Naive thymus-derived CD8-positive, alpha-beta T cell (primary cell): ENCODE measurements at places on chromosomes 4 and X. TPM values are rescaled to one million over a fixed set of nuclear protein-coding genes. Genes with fewer than 3 reads are reported as not detected.

PHOX2B gene
- not detected for total RNA-seq

HMGN5 gene
- total RNA-seq: 2.4 TPM

GRCh38 chr4:140237616-140238350, 83.8 kb upstream of the MAML3 start:
- H3K36me3 ChIP-seq: no peaks in the 10 kb centered on the region
- DNase-seq: no peak
- peaks cover 31% of the 10 kb centered on the region for H3K4me1 ChIP-seq
- H3K27me3 ChIP-seq: peaks cover 2% of the 10 kb centered on the region
- H3K4me3 ChIP-seq: peak overlapping the region; percentile 21
- no peak overlapping the region for H3K27ac ChIP-seq

GRCh38 chr4:93771640-93772411, 56.7 kb upstream of the ATOH1 start:
- H3K27me3 ChIP-seq: peaks cover 6% of the 10 kb centered on the region
- DNase-seq: no peak

GRCh38 chrX:36986231-36986630, 21.9 kb upstream of the FAM47C start:
- H3K4me3 ChIP-seq: no peak overlapping the region
- no peak overlapping the region for H3K27ac ChIP-seq
- peaks cover 2% of the 10 kb centered on the region for H3K4me1 ChIP-seq
- no peaks in the 10 kb centered on the region for H3K36me3 ChIP-seq
- peaks cover 7% of the 10 kb centered on the region for H3K27me3 ChIP-seq

- H3K4me3 ChIP-seq: no peak overlapping the region
- no peaks in the 10 kb centered on the region for H3K27me3 ChIP-seq
- H3K36me3 ChIP-seq: peaks cover 11% of the 10 kb centered on the region
- no peaks in the 10 kb centered on the region for H3K4me1 ChIP-seq
- H3K27ac ChIP-seq: no peak overlapping the region
These were observed 91.4 kb downstream of the HMGN5 start for GRCh38 chrX:81110286-81110685.

GRCh38 chrX:147917700-147918695, 6.3 kb downstream of the FMR1 start:
- DNase-seq: peak; percentile 27
- peak overlapping the region; percentile 63 for H3K4me3 ChIP-seq
- no peaks in the 10 kb centered on the region for H3K27me3 ChIP-seq
- H3K27ac ChIP-seq: peak overlapping the region; percentile 79

DNA sequence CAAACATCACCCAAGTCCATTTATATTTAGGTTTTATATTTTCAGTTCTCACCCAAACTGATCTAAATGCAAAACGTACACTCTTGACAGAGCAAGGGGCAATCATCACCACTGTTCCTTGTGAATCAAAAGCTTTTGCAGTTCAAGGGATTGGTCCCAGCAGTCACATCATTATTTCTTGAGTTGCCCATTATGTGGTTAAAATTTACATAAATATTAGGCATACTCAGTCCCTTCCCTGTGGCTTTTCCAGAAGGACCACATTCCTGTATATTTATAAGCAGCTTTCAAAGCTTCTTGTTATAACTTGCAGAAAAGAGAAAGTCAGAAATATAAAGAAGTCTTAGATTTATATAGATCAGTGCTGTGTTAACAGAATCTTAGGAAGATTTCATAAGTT, 224.4 kb downstream of the CLCN4 start:
- DNase-seq: no peak
- no peak overlapping the region for H3K4me3 ChIP-seq
- H3K27ac ChIP-seq: no peak overlapping the region

DNA sequence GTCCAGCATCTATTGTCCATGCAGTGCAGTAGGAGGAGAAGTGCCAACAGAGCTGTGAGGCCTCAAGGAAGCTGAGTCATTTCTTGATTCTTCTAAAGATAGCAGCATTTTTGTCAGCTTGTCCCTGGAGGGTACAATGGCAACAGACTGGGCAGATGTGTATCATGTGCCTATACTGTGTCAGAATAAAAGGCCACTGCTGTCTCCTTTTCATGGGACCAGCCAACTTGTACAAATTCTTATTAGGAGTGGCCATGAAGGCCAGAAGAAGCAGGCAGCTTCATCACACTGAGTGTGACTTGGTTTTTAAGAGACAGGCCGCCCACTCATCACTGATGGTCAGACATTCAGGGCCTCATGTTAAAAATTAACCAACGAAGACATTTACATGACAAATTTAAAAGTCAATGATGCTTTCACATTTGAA, 185.0 kb upstream of the FAM241A start:
- H3K27ac ChIP-seq: no peak overlapping the region
- H3K36me3 ChIP-seq: no peaks in the 10 kb centered on the region
- no peak overlapping the region for H3K4me3 ChIP-seq
- H3K27me3 ChIP-seq: peaks cover 5% of the 10 kb centered on the region
- H3K4me1 ChIP-seq: no peaks in the 10 kb centered on the region

GRCh38 chrX:4935401-4935800, 1222.0 kb upstream of the PRKX start:
- no peak for DNase-seq
- H3K4me3 ChIP-seq: no peak overlapping the region
- no peak overlapping the region for H3K27ac ChIP-seq
- no peaks in the 10 kb centered on the region for H3K36me3 ChIP-seq

DNA sequence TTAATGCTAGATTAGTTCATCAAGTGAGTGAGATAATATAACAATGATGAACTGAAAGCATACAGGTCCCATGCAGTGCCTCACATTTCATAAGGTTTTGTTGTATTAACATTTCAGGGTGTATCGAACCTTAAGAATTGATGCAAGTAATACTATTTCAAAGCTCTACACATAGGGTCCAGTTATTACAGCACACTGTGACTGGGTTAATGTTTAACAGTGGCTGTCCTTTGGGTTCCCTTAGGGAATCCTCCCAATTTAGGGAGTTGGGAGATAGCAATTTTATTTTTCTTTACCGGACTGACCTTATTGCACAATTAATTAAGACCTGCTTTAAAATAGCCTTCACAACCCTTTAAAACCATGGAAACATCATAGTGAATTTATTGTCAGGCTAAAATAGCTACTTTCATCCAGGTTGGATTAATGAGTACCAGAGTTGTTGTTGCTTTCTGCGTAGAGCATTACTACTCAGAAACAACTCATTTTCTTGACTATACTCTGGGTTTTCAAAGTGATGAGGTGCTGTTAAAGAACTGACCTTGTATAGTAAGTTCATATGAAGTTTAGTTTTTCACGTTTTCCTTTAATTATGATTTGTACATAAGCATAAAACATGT, 134.4 kb downstream of the AKAP4 start:
- no peak for DNase-seq
- H3K27ac ChIP-seq: no peak overlapping the region
- no peaks in the 10 kb centered on the region for H3K27me3 ChIP-seq
- H3K36me3 ChIP-seq: peaks cover 5% of the 10 kb centered on the region

- no peaks in the 10 kb centered on the region for H3K4me1 ChIP-seq
- H3K36me3 ChIP-seq: no peaks in the 10 kb centered on the region
- H3K27me3 ChIP-seq: no peaks in the 10 kb centered on the region
- no peak overlapping the region for H3K4me3 ChIP-seq
These were observed 60.6 kb upstream of the FAT4 start for GRCh38 chr4:125254106-125254505.
